ENCODE measurements at places on chromosomes 5 and 9. TPM values are rescaled to one million over a fixed set of nuclear protein-coding genes. Genes with fewer than 3 reads are reported as not detected.

DNA sequence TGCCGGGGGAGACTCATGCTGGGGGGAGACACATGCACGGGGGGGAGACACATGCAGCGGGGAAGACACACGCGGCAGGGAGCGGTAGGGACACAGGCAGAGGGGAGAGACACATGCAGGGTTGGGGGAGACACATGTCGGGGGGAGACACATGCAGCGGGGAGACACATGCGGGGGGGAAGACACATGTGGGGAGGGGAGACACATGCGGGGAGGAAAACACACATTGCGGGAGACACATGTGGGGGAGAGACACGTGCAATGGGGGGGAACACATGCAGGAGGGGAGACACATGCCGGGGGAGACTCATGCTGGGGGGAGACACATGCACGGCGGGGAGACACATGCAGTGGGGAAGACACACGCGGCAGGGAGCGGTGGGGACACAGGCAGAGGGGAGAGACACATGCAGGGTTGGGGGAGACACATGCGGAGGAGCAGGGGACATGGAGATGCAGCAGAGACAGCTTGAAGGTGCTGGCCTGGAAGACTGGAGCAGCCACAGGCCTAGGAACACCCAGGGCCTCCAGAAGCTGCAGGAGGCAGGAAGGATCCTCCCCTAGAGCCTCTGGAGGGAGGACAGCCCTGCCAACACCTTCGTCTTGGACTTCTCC is 20.3 kb upstream of the OLFM1 start:
- DNase-seq: no peak

DNA sequence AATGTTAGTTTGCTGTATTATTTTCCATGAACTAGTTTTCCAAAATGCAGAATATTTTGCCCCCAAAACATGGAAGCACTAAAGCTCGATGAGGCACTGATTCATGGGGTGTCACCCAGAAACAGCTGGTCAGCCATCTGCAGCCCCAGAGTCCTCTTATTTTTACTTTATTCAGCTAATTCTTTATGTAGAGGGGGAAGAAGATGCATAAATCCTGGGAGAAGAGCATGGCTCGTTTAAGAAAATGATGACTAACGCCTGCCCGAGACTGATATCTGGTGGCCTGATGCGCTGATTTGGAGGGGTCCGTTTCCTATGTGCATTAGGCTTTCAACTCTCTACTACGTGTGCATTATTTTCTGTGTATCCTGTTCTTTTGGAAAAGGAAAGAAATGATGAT is 390.3 kb upstream of the MEF2C start:
- no peak for DNase-seq

DNA sequence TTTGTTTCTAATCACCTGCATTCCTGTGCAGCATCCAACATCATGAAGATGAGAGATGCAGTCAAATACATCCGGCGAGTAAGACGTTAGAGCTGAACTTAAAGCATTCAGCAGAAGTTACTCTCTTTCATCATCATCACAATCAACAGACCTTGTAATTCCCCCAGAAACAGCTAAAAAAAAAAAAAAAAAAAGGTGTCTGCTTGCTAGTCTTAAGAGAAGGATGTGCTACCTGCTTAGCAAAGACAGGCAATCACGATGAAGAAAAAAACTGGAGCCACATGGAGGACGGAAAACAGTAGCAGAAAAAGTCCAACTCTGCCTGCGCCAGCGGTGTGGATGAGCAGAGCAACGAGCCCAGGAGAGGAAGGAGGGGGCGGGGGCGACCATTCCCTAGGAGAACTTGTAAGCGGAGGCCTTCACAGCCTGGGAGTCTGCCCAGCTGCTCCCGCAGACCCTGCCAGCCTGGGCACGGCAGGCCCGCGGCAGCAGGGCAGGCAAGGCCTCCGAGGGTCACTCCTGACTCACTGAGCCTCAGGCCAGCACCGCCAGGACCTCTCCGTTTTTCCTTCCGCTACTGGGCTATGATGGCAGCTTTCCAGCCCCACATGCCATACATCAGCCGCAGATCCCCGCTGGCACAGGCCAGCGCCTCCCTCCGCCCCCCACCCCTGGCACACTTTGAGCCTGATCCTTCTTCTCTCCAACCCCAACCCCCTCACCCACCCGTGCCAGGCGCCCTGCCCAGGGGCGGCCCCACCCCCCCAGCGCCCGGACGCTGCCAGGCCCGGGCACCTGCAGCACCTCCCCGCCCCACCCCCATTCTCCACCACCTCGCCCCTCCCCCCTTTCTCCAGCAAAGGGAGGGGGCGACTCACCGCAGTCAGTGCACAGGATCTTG is 1.4 kb downstream of the NRG2 start:
- DNase-seq: no peak

- DNase-seq: no peak
Observed at GRCh38 chr9:33471361-33471760, 2.4 kb downstream of the NOL6 start.

- no peak for DNase-seq
Observed at GRCh38 chr9:135583688-135584011, 22.1 kb downstream of the PAEP start.

The HSPA9 gene
- total RNA-seq: 159 TPM

The ORM2 gene
- not detected for total RNA-seq

DNA sequence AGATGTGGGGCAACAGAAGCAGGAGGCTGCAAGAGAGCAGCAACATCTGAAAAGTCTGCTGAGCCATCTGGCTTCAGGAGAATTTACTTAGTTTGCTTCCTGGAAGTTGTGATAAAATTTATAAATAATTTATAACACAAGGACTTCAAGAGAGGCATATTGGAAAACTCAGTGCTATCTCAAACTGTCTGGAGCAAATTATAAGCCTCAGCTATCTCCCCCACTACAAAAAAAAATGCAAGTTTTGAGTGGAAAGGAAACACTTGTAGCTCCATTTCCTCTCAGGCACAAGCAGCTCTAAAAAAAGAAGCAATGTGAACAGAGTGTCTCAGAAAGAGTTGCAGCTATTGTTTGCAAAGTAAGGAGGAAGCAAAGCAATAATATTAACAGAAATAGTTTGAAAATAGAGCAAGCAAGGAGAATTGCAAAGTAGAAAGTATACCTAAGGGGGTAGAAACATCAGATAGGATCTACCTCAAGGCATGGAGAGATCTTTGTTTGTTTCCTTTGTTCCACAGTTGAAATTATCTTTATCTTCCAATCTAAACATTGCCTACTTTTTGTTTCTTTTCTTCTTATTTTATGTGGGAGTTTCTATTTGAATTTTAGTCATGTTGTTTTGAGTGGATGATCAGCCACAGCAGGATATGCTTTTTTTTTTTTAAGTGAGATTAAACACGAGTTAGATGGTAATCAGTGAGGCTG is 55.9 kb upstream of the IL6ST start:
- DNase-seq: no peak

GRCh38 chr9:100098046-100098886 is 534 bp downstream of the ERP44 start:
- no peak for DNase-seq

DNA sequence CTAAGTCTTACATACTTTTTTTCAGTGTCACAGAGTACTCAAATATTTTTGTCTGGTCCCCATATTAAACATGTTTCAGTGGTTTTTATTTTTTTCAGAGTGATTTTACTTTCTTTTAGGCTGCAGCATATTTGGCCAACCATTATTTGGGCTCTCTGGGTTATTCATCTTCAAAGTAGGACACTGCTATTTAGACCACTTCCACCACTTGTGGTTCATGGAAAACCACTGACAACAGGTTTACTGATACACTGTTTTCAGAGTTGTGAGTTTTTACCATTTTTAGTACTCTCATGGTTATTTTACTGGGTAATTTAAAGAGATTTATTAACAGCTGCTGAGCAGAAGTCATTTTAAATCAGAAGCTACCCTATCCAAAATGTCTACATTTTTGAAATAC is 437.6 kb downstream of the KIAA0825 start:
- DNase-seq: no peak

The PCDHA5 gene
- 0.69 TPM for total RNA-seq

The SLC36A2 gene
- not detected for total RNA-seq

DNA sequence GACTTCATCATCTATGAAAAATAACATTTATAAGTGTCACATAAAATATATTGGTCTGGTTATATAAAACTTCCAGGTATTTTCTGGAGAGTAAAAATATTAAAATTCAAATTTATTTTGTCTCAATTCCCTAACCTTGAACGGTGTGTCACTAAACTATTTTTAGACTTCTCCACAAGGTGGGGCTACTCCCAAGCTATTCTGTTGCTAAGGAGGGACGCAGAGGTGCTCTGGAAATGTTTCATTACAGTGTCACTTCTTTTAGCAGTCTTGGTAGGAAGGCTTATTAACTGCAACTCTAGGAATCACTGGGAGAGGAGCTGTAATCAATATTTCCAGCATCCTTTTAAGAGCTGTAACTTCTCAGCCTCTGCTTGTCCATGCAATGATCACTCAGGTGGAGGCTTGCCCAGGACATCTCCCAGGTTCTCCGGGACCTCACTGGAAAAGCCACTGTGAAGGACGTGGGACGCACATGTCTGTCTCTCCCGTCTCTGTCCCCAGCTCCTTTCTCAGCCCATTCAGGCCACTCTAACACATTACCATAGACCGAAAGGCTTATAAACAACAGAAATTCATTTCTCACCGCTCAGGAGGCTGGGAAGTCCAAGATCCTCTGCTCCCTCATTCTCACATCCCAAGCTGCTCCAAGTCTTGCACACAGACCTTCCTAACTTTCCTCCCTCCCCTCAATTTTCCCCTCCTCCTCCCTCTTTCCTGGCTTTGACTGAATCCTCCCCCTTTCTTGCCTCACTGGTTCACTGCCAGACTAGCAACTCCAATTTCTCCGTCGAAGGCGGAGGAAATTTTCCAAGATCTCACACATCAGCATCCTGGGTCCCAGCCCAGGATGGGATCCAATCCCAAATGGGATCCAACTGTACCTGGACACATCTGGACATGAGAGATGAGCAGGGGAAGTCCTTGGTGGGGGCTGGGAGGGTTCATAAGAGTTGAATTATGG is 32.7 kb upstream of the DNAH5 start:
- no peak for DNase-seq

- DNase-seq: no peak
Observed at GRCh38 chr5:73189871-73190376, 16.9 kb downstream of the TMEM174 start.

DNA sequence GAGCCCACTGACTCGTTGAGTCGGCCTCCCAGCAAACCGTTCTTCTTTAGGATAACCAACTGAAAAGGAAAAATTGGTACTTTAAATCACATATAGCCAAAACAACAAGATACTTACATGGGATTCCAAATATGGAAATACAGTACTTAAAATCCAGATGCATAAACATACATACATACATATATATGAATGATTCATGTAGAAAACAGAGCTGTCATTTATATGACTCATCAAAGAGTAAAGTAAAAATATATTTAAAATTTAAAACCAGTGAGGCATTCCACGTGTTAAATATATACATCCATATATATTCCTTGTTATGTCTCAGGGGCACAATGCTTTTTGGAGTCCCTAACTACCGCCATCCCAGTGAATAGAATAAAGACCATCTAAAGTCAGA is 36.7 kb downstream of the DMGDH start:
- no peak for DNase-seq

DNA sequence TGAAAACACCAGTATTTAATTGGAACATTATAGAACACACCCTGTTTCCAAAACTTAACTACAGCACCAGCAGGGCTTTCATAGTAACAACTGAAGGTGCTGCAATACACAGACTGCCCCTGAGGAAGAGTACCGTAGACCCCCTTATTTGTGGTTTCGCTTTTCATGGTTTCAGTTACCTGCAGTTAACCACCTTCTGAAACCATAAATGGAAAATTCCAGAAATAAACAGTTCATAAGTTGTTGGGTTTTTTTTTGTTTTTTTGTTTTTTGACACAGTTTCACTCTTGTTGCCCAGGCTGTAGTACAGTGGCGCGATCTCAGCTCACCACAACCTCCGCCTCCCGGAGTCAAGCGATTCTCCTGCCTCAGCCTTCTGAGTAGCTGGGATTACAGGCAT is 9.5 kb upstream of the GLDC start:
- no peak for DNase-seq

GRCh38 chr5:13662626-13663025 is 281.9 kb downstream of the DNAH5 start:
- DNase-seq: no peak

DNA sequence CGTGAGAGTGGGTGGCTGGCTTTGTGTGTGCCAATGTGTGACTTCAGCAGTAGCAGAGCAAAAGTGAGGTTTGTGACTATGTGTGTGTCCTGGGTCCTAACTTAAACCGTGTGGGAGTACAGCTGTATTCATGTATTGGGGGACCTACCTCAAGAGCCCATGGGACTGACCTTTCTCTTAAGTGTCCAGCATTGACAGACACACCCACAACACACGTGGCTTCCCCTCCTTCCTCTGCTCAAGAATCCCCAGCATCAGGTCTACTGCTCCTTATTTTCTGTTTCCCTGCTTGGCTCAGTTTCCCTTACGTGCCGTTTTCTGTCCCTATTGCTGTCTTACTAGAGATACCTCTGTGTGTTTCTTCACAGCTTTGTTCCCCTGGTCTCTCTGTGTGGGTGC is 616 bp downstream of the IL11RA start:
- DNase-seq: no peak

GRCh38 chr9:107733523-107733894 is 243.9 kb upstream of the KLF4 start:
- no peak for DNase-seq

GRCh38 chr9:30507166-30507565 is 1877.3 kb upstream of the ACO1 start:
- no peak for DNase-seq

DNA sequence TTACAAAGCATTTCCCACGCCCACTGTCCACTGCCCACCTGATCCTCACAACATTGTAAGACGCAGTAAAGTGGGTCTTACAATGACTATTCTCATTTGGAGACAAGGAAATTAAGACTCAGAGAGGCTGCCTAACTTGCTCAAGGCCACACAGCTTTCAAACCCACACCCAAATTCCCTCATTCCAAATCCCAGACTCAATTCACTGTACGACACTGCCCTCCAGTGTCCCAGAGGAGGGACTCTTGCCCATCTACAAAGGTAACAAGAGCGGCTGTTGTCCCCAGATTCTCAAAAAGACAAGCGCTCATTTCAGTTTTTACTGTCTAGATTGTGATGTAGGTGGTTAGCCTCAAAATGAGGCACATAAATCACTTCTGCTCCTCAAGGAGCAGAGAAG is 184.6 kb downstream of the ACTL7B start:
- DNase-seq: no peak

The DMRT1 gene
- total RNA-seq: not detected

The SLC9A3 gene
- 2.1 TPM for total RNA-seq

GRCh38 chr9:92507005-92507404 is 24.7 kb upstream of the ASPN start:
- no peak for DNase-seq

- DNase-seq: no peak
Observed at GRCh38 chr5:73831066-73831465, 205.1 kb downstream of the ARHGEF28 start.
